ENCODE measurements at places on chromosomes 12 and 14.

DNA sequence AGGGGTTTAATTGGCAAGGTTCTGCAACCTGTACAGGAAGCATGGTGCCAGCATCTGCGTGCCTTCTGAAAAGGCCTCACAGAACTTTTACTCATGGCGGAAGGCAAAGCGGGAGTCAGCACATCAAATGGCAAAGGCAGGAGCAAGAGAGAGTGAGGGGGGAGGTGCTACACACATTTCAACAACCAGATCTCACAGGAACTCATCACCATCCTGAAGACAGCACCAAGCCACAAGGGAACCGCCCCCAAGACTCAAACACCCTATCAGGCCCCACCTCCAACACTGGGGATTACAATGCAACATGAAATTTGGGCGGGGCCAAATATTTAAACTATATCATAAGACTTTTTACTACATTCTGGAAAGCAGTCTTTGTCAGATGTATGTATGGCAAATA, 38.0 kb upstream of the FKBP4 start:
- DNase-seq = no peak

DNA sequence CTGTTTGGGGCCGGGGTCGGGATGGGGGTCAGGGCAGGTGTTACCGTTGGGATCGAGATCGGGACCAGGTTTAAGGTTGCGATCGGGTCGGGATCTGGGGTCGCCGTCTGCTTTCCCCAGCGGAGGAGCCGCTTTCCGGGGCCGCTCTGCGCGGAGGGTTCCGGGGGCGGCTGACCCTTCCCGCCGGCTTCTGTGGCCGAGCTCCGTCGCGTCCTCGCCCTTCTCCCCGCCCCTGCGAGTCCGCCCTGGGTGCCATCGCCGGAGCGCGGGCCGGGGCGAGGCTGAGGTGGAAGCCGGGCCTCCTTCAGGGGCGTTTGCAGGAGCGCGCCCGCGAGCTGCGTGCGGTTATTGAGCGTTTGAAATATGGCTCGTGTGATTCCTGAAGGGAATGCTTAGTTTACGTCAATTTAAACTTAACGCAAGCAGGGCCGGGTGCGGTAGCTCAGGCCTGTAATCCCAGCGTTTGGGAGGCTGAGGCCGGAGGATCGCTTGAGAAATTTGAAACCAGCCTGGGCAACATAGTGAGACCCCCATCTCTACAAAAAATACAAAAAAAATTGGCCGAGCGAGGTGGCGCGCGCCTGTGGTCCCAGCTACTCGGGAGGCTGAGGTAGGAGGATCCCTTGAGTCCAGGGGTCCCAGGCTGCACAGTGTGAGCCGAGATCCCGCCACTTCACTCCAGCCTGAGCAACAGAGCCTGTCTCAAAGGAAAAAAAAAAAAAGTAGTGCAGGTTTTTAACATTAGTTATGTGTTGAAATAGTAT, 620 bp downstream of the PGAM5 start:
- DNase-seq = no peak

- no peak for DNase-seq
Measured at GRCh38 chr12:99138393-99138792, 493.3 kb downstream of the APAF1 start.

DNA sequence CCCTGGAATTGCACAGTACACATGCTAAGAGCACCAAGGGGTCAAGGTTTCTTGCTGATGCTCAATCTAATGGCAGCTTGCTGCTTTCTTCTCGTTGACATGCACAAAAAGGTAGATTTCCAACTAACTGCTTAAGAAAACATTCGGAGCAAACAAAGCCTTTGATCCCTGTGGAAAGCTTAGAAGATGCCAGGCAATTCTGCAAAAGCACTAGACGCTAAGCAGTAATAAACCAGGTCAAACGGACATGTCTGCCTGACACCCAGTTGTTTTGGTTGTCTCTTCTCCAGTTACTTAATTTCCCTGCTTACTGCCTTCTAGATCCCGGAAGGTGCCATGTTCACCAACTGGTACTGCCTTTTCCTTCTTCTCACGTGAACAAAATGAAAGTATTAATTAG, 100.5 kb upstream of the TMCC3 start:
- no peak for DNase-seq

DNA sequence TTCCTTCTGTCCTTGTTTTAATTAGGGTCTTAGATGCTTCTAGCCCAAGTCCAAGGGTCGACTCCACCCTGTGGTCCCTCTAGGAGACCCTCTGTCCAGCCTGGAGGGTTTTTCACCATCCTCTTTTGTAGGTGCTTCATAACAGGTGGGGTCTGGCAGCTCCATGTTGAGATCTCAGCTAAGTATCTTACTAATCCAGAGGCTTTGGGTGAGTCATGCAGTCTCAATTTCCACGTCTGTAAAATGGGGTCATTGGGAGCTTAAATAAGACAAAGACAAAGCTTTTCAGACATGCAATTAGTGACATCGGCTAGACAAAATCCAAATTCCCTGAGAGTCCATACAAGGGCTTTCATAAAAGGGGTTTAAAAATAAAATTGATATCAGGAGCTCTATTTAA, 3.2 kb downstream of the HSPB8 start:
- DNase-seq = no peak

- DNase-seq = no peak
Measured at GRCh38 chr12:109052097-109052413, 321 bp upstream of the USP30 start.

GRCh38 chr14:65813760-65814384, 401.3 kb downstream of the FUT8 start:
- DNase-seq = no peak

GRCh38 chr14:67241411-67242167, at the start of gene PALS1:
TSS of gene PALS1 (plus strand) at chr14:67241435. CDS start at chr14:67279171, 37,736 bp downstream.
- DNase-seq = no peak

DNA sequence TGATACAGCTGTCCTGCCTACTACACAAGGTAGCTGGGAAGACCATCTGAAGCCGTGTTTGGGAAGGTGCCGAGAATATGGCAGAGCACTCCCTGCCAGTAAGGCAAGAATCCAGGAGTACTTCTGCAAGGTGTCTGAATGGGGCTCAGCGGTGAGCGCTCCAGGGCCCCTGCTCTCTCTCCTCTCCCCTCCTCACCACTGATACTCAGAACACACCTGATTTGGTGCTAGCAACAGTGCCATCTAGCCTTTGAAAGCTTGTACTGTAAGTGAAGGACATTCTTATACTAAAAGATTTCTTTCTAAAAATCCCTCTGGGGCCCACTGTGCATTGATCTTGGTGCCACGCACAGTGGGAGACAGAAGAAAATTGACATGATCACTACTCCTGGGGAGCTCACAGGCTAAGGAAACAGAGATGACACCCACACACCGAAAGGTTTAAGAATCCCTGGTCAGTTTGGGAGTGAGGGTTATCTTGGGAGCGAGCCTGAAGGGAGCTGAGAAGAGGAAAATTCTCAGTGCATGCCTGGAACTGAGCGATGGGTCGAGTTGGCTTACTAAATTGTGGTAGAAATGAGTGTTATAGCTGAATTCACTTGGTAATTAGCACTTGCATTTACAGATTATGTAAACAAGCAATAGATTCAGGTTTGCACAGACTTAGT, 216.9 kb downstream of the NTF3 start:
- no peak for DNase-seq

DNA sequence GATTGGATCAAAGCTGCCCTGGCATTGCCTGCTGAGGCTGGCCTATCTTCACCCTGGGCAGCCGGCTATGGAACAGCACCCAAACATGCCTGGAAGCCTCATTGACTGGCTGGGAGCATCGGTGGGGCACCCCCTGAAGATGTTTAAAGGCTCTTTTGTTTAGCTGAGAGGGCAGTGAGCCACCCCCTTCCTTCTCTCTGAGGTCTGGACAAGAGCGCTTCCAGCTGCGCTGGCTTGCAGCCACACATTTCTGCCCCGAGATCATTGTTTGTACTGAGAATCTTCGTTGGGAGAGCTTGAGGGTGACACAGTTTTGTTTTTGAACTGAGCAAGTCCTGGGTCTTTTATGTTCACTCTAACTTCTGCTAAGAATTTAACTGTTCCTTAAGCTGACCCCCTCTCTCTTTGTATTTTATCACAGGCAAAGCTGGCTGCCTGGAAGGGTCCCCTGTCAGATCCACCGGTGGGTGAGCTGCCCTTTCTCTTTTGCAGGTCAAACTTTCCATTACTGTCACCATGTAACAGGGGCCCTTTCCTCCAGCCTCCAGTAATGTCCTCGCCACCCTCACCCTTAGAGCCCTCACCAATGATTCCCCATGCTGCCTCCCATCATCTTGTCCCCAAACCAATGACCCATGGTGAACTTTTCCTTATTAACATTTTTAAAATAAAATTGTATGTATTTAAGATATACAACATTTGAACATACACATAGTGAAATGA, 212.2 kb downstream of the KIF26A start:
- peak; percentile 64 for DNase-seq

All from sciatic nerve (tissue), 2 donors.